ENCODE measurements at places on chromosomes 5 and 9.

DNA sequence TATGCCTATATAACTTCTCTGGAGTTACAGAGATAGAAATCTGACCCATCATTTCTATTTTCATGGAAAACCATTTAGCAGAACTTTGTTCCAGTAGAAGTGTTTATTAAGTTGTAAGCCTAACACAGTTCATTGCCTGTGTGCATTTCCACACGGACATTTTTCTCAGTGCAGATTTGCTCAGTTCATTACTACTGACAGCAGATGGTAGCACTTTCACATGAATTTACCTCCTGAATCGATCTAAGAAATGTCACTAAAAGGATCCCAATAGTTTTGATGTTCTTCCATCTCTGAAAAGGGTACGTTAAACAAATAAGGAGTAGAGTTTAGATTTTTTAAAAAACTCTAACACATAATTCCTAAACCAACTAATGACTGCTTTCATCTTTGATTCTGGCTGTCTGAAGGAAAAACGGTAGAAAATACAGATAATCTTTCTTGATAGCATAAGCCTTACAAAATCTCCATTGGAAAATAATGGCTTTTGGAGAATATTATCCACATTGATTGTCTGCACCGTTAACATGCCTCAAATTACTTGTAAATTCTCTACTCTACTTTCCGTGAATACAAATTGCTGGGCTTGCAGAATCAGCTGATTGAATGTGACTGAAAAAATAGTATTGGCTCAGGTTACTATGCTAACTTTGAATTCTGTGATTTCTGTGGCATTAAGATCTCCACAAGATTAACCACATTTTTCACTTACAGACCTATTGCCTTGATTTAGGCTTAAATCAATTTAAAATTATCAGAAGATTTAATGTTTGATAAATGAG, 33.1 kb downstream of the RPS23 start:
- DNase-seq = no peak

- DNase-seq = peak; percentile 36
Observed at GRCh38 chr9:12723409-12724028, 30.3 kb downstream of the TYRP1 start.

DNA sequence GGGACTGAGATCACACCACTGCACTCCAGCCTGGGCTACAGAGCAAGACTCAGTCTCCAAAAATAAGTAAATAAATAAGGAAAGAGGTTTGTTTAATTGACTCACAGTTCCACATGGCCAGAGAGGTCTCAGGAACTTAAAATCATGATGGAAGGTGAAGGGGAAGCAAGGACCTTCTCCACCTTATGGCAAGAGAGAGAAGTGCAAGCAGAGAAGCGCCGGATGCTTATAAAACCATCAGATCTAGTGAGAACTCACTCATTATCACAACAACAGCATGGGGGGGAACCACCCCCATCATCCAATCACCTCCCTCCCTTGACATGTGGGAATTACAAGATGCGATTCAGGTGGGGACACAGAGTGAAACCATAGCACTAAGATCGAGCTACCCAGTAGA, 22.8 kb upstream of the RGMB start:
- DNase-seq = peak; percentile 38

DNA sequence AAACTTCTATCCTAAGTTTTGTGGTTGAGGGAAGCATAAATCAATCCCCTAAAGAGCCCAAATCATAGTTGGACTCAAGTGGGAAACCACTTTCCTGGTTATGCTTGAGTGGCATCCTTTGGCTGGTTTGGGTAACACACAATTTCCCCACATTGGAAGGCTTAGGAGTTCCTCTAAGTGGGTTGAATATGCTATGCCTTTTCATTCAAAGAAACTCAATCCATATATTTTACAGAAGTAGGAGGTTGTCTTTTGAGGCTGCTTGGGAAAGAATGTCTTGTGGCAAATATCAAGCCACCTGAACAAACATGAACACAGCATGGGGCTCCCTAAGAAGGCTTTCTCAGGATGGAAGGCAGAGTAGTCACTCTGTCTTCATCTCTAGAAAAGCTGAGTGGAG, 121.1 kb downstream of the SPATA31D1 start:
- DNase-seq = no peak

DNA sequence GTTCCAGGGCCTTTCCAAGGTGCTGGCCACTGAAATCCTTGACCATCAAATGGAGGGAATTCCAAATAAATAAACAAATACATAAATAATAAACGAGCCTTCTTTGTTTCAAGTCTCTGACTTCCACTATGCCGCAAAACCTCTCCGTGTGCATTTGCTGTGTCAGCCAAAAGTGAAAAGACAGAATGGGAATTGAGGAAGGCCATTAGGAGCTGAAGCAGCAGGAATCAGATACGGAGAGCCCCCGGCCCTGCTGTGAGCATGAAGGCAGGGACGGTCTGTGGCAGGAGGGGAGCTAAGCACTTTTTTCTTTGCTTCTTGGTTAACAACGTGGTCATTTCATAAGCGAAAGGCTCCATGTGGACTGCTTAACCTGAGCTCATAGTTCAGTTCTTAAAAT, 26.1 kb downstream of the PLPPR1 start:
- DNase-seq = no peak

GRCh38 chr9:27528076-27528885, 1.3 kb downstream of the MOB3B start:
- DNase-seq = peak; percentile 82

GRCh38 chr9:14992081-14992480, 81.9 kb upstream of the FREM1 start:
- no peak for DNase-seq

GRCh38 chr9:97531888-97532376, 30.5 kb downstream of the TMOD1 start:
- no peak for DNase-seq

GRCh38 chr9:87783180-87783579, 57.3 kb downstream of the CTSL start:
- no peak for DNase-seq

DNA sequence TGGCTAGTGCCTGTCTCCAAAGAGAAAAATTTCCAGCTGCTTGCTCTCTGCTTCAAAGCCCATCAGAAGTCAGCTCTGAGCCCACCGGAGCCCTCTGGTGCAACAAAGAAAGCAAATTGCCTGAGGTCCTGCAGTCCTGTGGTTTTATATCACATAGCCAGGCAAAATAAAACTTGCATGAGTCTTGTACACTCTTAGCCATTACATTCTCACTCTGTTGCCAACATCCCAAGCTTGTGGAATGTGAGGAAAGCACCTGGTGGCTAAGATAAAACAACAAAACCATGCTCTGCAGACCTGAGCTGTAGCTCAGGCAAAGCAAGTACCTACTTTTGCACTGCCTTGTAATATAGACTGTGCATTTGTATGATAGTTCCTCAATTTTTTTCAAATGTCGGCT, 133.7 kb downstream of the GPBP1 start:
- DNase-seq = no peak
